Spleen (tissue), 13 donors: ENCODE measurements at places on chromosomes 3 and 15. TPM values are rescaled to one million over a fixed set of nuclear protein-coding genes. Genes with fewer than 3 reads are reported as not detected.
A peak's percentile ranks its signal among the peaks of the same experiment; 100 is the strongest.

DNA sequence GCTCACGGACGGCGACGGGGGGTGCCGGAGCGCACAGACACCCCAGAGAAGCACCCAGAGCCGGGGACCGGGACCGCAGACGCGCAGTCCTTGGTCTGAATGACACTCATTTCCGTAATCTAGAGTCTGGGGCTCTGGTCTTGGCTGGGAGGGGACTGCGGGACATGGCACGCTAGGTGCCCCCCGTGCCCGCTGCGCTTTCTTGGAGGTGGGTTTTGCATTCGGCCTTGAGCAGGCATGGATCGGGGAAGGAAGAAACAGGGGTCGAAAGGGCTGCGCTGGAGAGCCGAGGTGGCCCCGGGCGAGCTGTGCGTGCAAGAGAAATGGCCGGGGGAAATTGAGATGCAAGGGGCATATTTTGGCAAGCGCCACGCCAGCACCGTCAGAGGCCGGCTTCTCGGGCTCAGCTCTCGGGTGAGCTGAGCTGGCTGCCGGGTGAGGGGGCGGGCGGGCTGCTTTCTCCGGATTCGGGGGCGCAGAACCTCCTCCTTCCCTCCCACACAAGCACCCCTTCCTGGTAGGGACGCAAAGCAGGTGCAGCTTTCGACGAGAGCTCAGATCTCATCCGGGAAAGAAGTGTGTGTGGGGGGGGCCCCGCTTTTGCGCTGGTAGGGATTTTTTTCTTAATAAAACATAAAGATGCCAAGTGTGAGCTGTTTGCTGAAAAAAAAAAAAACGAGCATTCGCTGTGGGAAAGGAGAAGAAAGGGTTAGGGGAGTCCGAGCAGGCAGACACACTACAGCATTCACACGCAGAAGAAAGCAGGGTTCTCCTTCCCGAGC, 963 bp upstream of the NTRK3 start:
- no peak for DNase-seq

DNA sequence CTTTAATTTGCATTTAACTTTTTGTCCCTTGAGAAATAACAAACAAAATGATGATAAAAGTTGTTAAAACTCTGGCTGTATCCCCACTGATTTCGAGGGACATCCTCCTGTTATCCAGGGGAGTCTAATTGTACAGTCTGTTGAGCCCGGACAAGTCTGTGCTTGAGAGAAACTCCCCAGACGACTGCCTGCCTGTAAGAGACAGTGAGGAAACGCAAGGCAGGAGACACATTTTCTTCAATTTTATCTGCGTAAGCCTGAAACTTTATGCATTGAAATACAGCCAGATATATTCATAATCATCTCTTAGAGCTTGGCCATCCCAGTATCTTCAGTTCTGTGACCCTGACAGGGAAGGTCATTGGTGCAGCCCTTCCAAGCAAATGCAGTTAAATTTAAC, 97.7 kb downstream of the ROBO2 start:
- no peak for DNase-seq

DNA sequence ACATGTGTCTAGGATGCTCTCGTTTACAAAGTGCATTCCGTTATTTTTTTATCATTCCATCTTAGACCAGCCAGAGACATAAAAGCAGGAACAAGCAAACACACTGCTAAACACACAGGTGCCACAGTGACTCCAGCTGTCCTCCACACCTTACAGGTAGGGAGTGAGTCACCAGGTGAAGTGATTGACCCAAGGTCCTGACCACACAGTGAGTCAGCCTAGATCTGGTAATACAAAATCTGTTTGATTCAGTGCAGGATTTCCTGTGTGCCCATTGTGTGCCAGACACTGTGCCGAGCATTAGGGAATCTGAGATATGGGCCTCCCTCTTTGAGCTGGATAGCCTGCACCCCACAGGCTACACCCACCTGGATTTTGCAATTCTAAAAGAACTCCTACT, 16.7 kb upstream of the BFSP2 start:
- DNase-seq: no peak

DNA sequence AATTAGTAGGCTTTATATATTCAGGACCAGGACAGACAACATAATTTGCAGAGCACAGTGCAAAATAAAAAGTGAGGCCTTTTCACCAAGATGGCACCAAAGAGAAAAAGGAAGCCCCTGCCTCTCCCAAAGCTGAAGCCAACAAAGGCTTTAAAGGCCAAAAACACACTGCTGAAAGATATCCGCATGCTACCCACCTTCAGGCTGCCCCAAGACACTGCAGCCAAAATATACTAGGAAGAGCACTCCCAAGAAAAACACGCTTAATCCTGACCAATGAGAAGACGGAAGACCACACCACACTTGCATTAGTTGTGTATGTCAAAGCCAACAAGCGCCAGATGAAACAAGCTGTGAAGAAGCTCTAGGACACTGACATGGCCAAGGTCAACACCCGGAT, 38.0 kb downstream of the PIK3CB start:
- no peak for DNase-seq

- DNase-seq: peak; percentile 76
Measured at GRCh38 chr15:101063891-101064794, 145.0 kb downstream of the LRRK1 start.

- no peak for DNase-seq
Measured at GRCh38 chr15:80747317-80748053, 31.7 kb upstream of the CEMIP start.

DNA sequence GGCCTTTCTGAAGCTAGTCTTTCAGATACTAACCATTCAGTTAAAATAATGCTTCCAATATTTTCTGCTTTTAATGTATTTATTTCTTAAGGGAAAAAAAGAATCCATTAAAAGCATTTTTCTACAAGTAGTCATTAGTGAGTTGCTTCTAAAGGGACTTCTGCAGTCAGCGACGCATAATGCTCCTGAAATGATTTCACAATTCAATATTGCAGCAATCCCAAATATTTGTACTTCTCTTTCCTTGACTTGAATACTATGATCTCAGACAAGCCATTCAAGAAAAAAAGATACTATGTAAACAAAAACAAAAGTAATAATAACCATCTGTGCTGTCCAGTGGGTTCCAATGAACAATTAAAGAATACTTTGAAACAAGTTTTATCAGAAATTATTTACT, 681.0 kb downstream of the DIPK2A start:
- no peak for DNase-seq

Gene PGBD4
- 1.6 TPM for polyA plus RNA-seq

DNA sequence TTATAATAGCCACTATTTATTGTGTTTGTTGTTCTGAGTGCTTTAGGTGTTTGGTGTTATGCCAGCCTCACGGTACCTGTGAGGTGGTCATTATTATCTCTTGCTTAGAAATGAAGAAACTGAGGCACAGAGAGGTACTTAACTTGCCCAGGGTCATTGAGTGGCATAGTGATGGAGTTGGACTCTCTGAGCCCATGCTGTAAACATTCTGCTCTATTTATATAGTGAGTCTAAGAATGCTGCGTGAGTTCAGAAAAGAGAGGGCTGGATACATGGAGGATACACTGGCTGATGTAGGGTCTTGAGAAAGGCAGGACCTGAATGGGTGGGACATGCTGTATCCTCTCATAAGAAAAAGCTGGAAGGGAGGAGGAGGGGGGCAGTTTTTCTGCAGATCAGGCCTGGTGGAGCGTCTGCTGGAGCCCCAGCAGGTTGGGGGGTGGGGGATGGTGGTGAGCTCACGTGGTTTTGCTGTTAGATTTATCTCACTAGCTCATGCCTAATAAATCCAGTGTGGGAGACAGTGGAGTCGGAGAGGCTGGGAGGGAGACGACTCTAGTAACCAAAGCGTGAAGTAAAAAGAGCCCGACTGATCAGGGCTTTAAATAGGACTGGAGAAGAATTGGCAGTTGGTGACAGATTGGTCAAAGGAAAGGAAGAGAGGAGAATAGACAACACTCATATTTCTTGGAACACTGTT, 16.0 kb downstream of the MED12L start:
- DNase-seq: no peak

DNA sequence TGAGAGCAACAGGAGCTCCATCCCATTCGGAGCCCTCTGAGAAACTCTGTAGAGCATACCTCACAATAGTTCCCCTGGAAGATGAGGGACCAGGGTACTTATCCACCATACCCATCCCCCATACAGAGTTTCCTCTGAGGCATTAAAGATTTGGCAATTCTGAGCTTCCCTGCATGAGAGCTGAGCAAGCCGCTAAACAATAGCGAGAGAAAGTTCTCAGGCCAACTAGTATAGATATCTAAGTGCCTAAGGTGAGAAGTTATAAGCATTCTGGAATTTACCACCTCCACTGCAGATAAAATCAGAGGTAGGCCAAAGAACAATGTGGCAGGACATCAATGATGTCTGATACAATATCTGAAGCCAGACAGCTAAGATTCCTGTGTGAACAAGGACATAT, 129.1 kb upstream of the MBNL1 start:
- DNase-seq: no peak

Gene GHSR
- polyA plus RNA-seq: not detected

- no peak for DNase-seq
Measured at GRCh38 chr3:30886888-30887287, 7.6 kb downstream of the GADL1 start.

DNA sequence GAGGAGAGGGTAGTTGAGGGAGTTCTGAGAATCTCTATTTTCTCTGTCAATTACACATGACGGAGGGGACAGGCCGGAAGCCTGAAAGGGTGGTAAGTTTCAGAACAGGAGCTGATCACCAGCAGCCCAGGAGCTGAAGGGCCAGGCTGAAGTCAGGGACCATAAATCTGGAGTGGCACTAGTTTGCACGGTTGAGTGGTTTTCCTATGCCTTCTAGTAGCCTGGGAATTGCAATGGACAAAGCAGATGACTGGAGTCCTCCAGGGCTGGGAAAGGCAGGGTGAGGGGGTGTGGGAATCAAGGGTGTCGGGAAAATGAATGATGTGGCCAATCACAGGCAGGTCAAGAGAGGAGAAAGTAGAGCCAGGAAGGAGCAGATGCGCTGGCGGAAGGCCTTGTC, 72.5 kb downstream of the MAGEF1 start:
- no peak for DNase-seq

DNA sequence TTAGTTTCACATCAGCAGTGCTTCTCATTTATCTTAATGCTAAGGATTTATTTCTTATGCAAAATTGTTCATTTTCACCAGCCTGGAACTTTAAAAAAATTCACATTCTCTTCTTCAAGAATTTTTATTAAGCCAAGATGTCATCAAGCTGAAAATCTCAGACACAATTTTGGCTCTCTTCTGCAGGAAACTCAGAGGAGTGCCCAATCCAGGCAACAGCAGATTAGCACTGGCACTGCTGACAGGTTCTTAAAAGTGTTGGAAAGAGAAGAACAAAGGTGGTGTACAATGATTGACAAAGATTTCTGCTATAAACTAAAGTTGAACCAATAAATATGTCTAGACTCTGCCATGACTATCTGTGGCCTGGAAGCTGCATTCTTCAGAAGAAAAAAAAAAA, 479.5 kb downstream of the FHIT start:
- DNase-seq: no peak

DNA sequence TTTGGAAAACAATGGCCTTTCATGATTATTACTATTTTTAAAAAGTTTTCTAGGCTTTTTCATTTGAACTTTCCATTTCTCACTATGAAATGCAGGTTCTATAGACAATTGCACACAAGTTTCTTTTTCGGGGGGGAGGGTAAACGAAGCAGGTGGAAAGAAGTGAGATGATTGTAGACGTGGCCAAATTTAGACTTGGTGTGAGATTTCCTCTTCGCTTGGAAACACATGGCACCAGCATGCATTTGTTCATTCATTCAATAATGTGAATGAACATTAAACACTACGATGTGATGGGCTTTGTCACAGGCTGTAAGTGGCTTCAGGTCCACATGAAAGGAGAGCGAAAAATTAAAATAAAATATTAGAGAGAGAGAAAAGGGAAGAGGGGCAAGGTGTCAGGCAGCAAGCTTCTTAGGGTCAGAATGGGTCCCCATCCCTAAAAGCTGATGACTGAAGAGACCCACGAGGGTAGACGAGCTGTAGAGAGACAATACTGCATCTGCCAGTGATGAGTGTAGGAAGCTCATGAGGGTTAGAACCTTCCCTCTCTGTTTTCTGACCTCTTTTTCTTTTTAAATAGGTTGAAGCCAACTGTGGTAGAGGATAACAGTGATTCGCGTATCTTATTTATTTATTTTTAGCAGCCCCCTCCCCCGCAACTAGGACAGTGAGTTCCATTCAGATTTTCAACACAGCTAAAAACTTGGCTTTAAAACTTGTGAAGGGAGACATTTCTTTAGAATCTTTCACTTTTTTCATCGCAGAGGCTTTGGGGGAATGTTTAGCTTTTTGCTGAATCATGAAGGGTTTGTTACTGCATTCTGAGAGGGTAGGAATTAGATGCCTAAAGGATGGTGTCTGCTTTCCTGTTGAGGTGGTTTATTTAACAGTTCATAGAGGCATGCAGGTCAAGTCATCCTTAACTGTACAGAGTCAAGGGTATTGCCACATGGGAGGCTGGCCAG, 36.2 kb downstream of the GAP43 start:
- no peak for DNase-seq

Gene PLSCR1
- polyA plus RNA-seq: 43.8 TPM

GRCh38 chr3:6680119-6680806, 180.7 kb upstream of the GRM7 start:
- DNase-seq: no peak

DNA sequence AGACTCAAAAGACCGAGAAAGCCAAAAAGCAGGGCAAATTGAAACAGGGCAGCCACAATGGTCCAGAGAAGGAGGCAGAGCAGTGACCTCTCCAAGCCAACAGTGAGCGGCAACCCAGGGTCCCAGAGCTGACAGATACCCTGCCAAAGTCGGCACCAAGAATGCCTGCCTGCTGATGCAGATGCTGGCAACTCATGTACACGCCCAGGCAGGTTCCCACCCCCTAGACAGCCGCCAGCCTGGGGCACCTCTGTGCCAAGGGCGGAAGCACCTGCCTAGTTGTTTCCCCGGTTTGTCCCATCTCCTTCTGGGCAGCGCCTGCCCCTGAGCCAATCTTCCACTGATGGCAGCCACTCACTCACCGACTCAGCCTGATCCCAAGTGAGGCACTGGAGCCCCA, 22.1 kb downstream of the KLHL25 start:
- no peak for DNase-seq

- DNase-seq: no peak
Measured at GRCh38 chr3:175274056-175274455, 414.9 kb downstream of the NAALADL2 start.

DNA sequence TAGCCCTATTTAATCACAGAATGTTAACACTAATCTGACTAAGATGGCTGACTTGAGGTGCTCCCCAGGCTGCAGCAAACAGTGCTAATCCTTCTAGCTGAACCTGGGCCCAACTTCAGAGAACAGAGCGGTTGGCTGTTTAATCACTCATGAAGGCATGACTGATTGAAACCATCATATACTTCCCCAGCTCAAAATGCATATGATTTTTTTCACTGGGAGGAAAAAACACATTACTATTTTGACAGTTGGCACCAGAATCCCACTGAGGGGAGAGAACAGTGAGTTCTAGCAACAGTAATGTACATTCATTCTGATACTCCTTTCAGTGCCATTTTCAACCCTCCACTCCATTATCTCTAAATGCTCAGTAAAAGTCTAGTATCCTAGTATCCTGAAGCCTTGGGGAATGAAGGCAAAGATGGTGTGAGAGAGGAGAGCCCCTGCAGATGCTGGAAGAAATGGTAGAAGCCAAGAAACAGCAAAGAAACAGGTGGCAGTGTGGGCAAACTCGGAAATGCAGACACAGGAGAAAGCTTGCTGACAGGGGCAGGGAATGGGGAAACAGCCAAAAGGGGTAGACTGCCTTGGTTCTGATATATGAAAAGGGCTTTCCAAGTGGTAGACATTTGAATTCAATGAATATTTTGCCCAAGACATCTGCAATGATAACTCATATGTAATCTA, 34.4 kb upstream of the CASR start:
- no peak for DNase-seq

Gene ZXDC
- 14.6 TPM for polyA plus RNA-seq

- no peak for DNase-seq
Measured at GRCh38 chr15:30930422-30930821, 26.7 kb downstream of the FAN1 start.

- no peak for DNase-seq
Measured at GRCh38 chr3:40268802-40269524, 40.5 kb upstream of the EIF1B start.
